HCT116 (cell line): ENCODE measurements at places on chromosomes 12 and 14. TPM values are rescaled to one million over a fixed set of nuclear protein-coding genes. Genes with fewer than 3 reads are reported as not detected.

- H3K4me3 ChIP-seq: no peak overlapping the region
- no peak overlapping the region for H3K27ac ChIP-seq
- peaks cover 12% of the 10 kb centered on the region; the same call in 1 of the 2 replicates for H3K27me3 ChIP-seq
- H3K36me3 ChIP-seq: no peaks in the 10 kb centered on the region
Observed at GRCh38 chr12:111185206-111185888, 183.5 kb downstream of the PHETA1 start.

- DNase-seq: no peak
- no peaks in the 10 kb centered on the region for H3K36me3 ChIP-seq
- no peak overlapping the region for H3K27ac ChIP-seq
- peaks cover 2% of the 10 kb centered on the region; the same call in 1 of the 2 replicates for H3K4me1 ChIP-seq
Observed at GRCh38 chr12:105581420-105581819, 250.9 kb downstream of the C12orf75 start.

- H3K36me3 ChIP-seq: no peaks in the 10 kb centered on the region
- H3K27ac ChIP-seq: no peak overlapping the region; the same call in 1 of the 2 replicates
- no peaks in the 10 kb centered on the region for H3K27me3 ChIP-seq
- no peak for DNase-seq
- H3K4me1 ChIP-seq: peaks cover 9% of the 10 kb centered on the region; the same call in 1 of the 2 replicates
Observed at GRCh38 chr12:48972952-48973483, 1.5 kb upstream of the WNT10B start.

DNA sequence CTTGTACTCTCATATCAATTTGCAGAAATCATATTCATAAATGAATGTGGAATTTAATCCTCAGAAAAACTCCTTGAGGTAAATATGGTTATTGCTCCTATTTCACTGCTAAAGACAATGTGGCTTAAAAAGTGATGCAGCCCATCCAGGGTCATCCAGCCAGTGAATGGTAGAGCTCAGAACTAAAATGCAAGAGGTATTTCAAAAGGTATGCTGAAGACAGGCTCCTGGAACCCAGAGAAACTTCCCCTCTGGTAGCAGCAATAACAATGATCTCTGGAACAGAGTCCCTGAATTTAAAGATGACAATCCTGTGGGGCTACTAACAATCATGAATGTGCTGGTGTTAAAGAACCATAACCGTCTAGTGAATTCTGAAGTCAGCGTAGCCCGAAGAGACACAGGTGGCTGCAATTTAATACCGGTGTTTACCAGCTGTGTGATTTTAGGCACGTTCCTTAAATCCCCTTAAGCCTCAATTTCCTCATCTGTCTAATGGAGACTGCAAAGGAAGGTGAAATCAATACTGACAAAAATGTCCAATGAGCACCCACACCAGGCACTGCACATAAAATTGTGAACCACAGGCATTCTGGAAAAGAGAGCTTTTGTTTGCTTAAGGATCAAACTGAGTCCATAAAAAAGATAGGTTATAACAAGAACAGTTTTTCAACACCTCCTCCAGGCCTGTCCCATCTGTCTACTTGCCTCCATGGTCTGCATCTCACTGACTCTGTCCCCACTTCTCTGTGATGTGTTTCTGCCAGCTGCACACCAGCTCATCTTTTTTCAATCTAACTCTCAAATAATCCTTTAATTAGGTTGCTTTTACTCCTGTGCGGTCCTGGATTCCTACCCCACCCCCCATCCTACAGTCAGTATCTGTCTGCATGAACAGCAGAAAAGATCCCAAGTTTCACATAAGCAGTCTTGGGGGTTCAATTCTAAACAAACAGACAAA lies 10.5 kb downstream of the TM7SF3 start:
- H3K4me3 ChIP-seq: no peak overlapping the region
- no peak for DNase-seq
- no peaks in the 10 kb centered on the region for H3K27me3 ChIP-seq
- no peak overlapping the region for H3K27ac ChIP-seq

- no peaks in the 10 kb centered on the region for H3K36me3 ChIP-seq
- peaks cover 4% of the 10 kb centered on the region; the same call in 1 of the 2 replicates for H3K4me1 ChIP-seq
- no peak overlapping the region for H3K27ac ChIP-seq
- peak; percentile 78 for DNase-seq
- no peaks in the 10 kb centered on the region for H3K27me3 ChIP-seq
Observed at GRCh38 chr14:24013654-24014514, 25.2 kb downstream of the DHRS4L2 start.

DNA sequence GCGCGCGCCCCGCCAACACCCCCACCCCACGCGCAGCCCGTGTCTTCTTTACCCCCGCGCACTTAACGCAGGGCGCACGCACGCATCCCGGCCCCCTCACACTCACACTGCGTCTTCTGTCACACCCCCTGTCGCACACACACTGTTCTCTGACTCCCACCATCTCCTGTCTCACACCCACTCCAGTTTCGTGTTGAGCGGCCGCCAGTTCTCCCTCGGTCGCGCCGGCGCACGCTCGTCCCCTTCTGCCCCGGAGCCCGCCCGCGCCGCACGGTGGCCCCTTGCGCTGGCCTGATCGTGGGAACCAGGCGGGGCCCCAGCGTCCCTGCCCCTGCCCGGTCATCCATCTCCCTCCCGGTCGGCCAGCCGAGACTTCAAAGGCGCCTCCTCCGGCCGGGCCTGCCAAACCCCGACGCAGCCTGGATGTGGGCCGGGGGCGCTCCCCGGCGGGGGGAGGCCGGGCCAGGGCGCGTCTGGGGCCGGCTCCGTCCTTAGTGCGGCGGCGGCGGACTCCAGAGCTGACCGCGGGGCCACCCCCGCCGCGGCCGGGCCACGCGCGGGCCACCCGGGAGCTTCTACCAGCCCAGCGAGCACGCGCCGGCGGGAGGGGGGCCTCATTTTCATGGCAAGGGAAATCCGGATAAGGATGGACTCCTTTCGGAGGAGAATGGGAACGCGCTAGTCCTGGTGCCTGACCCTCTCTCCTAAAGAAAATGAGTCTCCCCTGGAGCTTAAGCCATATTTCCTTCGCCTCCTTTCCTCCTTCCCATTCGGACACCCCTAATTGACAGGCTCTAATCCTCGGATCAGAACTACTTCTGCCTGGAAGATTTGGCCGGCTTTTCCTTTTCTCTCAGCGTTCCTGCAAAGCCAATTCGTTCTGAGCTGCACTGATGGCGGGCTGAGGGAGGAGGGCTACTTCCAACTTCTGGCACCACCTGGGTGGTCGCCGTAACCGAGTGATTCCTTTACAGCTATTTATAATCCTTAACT lies 82.0 kb upstream of the HMGA2 start:
- H3K27me3 ChIP-seq: no peaks in the 10 kb centered on the region
- H3K36me3 ChIP-seq: no peaks in the 10 kb centered on the region
- no peaks in the 10 kb centered on the region for H3K4me1 ChIP-seq
- DNase-seq: no peak
- no peak overlapping the region for H3K4me3 ChIP-seq
- no peak overlapping the region for H3K27ac ChIP-seq

- H3K27ac ChIP-seq: 0 out of 2 replicates have a peak overlapping the region, but pooled peaks have one; percentile 2
- H3K27me3 ChIP-seq: no peaks in the 10 kb centered on the region
- peaks cover 58% of the 10 kb centered on the region for H3K4me1 ChIP-seq
- peaks cover 57% of the 10 kb centered on the region for H3K36me3 ChIP-seq
- no peak for DNase-seq
Observed at GRCh38 chr12:108821407-108822397, 35.7 kb downstream of the SSH1 start.

DNA sequence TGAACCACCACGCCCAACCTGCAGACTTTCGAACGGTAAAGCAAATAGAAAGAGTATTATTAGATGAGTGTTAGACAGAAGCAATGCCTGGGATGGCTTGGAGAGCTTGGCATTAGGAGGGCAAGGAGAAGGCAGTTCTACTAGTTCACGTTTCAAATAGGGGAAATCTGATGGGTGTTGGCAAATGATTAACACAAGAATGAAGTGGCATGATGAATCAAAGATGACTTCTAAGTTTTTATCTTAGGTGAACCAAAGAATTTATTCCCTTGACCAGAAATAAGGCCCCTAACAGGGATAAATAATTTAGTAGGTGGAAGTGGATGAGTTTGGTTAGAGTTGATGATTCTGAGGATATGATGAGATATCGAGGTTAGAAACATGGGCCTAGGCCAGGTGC lies 38.5 kb downstream of the DRAM1 start:
- no peak overlapping the region for H3K27ac ChIP-seq
- DNase-seq: no peak
- no peaks in the 10 kb centered on the region for H3K4me1 ChIP-seq
- H3K27me3 ChIP-seq: no peaks in the 10 kb centered on the region
- H3K4me3 ChIP-seq: no peak overlapping the region

- H3K36me3 ChIP-seq: no peaks in the 10 kb centered on the region
- no peak for DNase-seq
- no peaks in the 10 kb centered on the region for H3K4me1 ChIP-seq
- H3K27me3 ChIP-seq: no peaks in the 10 kb centered on the region
Observed at GRCh38 chr12:105273601-105274000, 37.6 kb upstream of the APPL2 start.

DNA sequence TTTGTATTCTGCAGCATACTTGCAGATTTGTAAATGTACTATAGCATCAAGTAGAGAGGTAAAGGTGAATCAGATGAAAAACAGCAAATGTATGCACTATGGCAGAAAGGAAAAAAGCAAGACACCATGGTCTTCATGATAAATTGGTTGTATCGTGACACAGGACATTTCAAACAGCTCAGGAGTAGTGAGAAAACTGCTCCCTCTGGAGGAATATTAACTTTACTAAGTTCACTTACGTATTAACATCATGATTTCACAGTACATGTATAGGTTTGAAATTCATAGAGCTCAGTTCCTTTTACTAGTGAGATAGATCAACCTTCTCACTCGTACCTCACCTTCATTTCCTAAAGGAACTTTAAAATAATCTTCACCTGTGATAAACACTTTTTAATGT lies 6.5 kb downstream of the MBIP start:
- no peak overlapping the region for H3K4me3 ChIP-seq
- no peak overlapping the region for H3K27ac ChIP-seq
- H3K27me3 ChIP-seq: no peaks in the 10 kb centered on the region
- H3K4me1 ChIP-seq: peaks cover 28% of the 10 kb centered on the region

GRCh38 chr14:61502459-61503093 lies 181.2 kb downstream of the PRKCH start:
- no peak overlapping the region for H3K27ac ChIP-seq
- H3K36me3 ChIP-seq: no peaks in the 10 kb centered on the region
- no peaks in the 10 kb centered on the region for H3K27me3 ChIP-seq
- DNase-seq: no peak
- H3K4me1 ChIP-seq: no peaks in the 10 kb centered on the region
- no peak overlapping the region for H3K4me3 ChIP-seq

GRCh38 chr12:29224572-29224971 lies 75.5 kb downstream of the FAR2 start:
- DNase-seq: no peak
- H3K4me1 ChIP-seq: peaks cover 12% of the 10 kb centered on the region; the same call in 1 of the 2 replicates
- H3K4me3 ChIP-seq: no peak overlapping the region
- H3K36me3 ChIP-seq: no peaks in the 10 kb centered on the region
- no peak overlapping the region for H3K27ac ChIP-seq
- H3K27me3 ChIP-seq: no peaks in the 10 kb centered on the region

The STXBP6 gene
- total RNA-seq: 0.27 TPM

The GPR135 gene
- total RNA-seq: 3.9 TPM

The NOC4L gene
- 47.6 TPM for total RNA-seq

The GPHN gene
- total RNA-seq: 43.8 TPM

The C1R gene
- total RNA-seq: 4.3 TPM

The TPPP2 gene
- total RNA-seq: not detected

The IKZF4 gene
- 8.5 TPM for total RNA-seq

The BBOF1 gene
- 4.0 TPM for total RNA-seq

The ZNF385A gene
- total RNA-seq: 34.7 TPM

The CLEC4D gene
- not detected for total RNA-seq

The BBS10 gene
- total RNA-seq: 27.1 TPM

The KRT76 gene
- total RNA-seq: not detected

The TMEM229B gene
- 0.71 TPM for total RNA-seq

The VWF gene
- 0.57 TPM for total RNA-seq

The GPX2 gene
- total RNA-seq: 0.61 TPM
